ENCODE measurements at places on chromosomes 7 and 10.

- DNase-seq, result no peak
Measured at GRCh38 chr7:99791667-99792369, 7.8 kb upstream of the CYP3A4 start.

DNA sequence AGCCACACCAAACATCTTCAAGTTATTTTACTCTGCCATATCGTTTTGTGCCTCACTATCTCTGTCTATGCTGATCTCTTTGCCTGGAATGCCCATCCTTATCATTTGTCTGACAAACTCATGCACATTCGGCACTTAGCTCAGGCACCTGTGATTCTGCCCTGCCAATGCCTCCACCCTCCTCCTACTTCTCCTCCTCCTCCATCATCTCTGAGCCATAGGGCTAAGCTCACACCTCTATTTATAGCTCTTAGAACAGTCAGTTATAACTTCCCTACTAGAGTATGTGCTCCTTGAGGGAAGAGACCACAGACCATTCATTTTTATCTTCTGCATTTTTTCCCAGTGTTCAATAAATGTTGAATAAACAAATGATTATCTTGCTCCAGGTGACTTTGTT, 51.2 kb upstream of the CDK13 start:
- no peak for DNase-seq

DNA sequence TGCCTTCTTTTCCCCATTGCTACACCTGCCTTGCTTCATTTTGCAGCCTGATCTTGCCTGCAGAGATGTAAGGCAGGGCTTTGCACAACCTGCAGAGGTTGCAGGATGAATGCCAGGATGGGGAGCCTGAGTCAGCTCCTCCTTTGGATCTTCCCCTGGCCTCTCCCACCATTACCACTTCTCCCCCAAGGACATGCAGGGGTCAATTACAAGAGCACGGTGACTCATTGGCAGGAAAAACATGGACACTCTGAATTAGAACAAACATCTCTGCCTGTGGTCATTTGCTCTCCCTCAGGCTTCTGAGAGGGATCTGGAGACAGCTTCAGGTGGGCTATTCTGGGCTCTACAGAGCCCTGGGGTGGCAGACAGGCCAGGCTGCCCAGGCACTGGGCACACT, 89.2 kb downstream of the HERPUD2 start:
- DNase-seq, result no peak

DNA sequence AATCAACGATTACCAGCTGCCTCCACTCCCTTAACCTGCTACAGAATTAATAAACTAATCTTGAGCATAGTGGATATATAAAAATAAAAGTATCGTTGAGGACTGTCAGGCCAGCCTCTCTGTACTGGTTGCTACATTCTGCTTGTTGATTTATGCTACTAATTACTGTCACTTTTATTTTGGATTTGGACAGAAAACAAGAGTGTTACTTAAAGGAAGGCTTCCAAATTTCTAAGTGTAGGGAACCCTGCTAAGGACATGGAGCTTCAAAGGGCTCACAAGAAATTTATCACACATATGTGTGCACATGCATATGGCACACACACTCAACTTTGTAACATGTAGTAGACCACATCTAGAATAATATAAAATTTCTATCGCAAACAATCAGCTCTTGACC, 141.2 kb upstream of the ANKRD1 start:
- no peak for DNase-seq

GRCh38 chr7:51019891-51020870, 237.5 kb upstream of the GRB10 start:
- no peak for DNase-seq

- DNase-seq, result no peak
Measured at GRCh38 chr7:91114232-91114631, 150.0 kb upstream of the FZD1 start.

DNA sequence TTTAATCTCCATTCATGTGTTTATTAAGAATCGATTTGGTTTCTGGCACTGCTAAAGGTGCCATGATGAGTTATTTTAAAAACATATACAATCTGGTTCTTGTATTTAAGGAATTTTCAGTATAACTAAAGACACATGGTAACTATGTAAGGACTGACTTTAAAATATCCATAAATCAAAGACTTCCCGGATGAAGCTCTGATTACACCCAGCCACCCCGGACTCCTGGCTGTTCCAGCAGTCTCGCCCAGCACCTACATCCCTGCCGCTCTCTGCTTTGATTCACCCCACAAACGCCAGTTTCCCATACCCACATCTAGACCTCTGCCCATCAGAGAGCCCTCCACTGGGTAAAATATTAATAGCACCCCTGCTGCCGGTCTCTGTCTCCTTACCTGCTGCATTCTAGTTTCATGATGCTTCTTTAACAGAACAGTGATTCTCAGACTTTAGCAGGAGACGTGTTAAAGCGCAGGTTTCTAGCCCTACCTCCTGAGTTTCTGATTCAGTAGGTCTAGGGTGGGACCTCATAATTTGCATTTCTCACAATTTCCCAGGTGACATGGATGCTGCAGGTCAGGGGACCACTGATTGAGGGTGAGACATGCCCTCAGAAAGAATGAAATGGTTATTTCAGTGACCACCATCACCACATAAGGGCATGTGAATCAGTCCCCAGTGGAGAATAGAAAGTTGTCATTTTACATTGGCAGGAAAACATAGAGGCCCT, 185.7 kb downstream of the KIAA1217 start:
- DNase-seq, result no peak

- DNase-seq, result no peak
Measured at GRCh38 chr10:124711145-124711544, 33.0 kb downstream of the FAM53B start.
